Bone marrow (tissue), 2 donors: ENCODE measurements at places on chromosomes 5 and 9.

DNA sequence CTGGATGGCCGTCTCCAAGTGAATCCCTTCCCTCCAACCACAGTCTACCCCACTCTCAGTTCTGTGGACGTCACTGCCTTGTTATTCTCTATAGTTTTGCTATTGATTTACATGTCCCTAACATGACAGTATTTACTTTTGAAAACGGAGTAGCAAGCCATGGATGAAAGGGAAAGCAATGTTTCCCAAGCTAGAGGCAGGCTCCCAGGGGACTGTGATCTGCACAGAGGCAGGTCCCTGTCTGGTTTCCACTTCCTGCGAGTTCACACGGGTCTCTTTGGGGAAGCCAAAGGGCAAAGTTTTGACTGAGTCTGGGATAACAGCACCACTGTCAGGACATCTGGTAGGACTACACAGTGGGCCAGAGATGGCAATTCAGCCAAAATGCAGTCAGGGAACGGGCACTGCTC lies 12.7 kb downstream of the C9orf153 start:
- no peak for DNase-seq

DNA sequence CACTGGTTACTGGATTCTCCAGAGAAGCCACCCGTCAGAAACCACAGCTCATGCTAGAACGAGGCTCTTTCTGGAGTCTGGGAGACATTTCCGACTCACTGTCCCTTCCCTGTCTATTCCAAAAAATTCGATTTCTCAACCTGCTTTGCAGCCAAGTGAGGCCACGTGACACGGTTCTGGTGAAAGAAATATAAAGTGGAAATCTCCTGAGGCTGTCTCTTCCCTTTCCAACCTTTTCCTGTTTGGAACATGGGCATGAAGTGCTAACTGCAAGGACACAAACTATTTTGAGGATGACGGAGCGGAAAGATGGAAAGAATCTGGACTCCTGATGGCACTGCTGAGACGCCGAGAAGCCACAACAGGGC lies 6.1 kb upstream of the PTGS1 start:
- no peak for DNase-seq

- DNase-seq, result no peak
These were observed 7.4 kb downstream of the F2RL2 start for GRCh38 chr5:76615759-76616158.

GRCh38 chr5:124180299-124180874 lies 566.1 kb downstream of the ZNF608 start:
- no peak for DNase-seq

GRCh38 chr5:54548565-54548964 lies 31.0 kb downstream of the SNX18 start:
- no peak for DNase-seq

GRCh38 chr9:121217609-121218292 lies 16.1 kb upstream of the RAB14 start:
- no peak for DNase-seq

- no peak for DNase-seq
These were observed 80.8 kb downstream of the SNCAIP start for GRCh38 chr5:122392824-122393223.

- no peak for DNase-seq
These were observed 47.4 kb upstream of the SHC3 start for GRCh38 chr9:89225991-89226471.

GRCh38 chr5:76608833-76609232 lies 14.4 kb downstream of the F2RL2 start:
- no peak for DNase-seq

GRCh38 chr9:77770340-77770739 lies 122.2 kb upstream of the GNA14 start:
- no peak for DNase-seq

DNA sequence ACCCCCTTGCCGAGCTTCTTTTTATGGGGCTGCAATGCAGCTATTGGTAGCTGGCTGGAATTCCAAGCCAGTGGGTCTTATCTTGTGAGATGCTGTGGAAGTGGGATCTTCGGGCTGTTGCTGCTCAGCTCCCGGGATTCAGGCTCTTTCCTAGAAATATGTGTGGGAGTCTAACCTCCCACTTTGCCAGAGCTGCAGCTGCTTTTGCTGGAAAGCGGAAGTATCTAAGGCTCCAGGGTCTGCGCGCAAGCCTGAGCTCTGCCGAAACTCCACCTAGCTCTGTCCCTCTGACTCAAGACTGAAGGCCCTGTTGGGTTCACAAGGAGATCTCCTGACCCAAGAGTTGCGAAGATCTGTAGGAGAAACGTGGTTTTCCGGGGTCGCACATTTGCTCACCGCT lies 151.1 kb upstream of the ANKRD55 start:
- no peak for DNase-seq

GRCh38 chr9:70874451-70874850 lies 247.0 kb downstream of the TRPM3 start:
- no peak for DNase-seq

GRCh38 chr5:16744164-16744880 lies 127.5 kb upstream of the RETREG1 start:
- no peak for DNase-seq

DNA sequence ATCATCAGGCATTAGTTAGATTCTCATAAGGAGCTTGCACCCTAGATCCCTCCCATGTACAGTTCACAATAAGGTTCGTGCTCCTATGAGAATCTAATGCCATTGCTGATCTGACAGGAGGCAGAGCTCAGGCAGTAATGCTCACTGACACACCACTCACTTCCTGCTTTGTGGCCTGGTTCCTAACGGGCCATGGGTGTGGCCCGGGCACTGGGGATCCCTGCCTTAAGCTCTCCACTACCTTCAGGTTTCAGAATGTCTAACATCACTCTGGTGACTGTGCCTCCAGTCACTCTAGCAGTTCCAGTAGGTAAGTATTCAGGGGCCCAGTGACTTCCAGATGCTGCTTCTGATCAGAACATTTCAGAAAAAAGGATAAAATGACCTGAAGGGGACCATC lies 152.4 kb downstream of the LRRC70 start:
- no peak for DNase-seq

GRCh38 chr9:78386773-78387172 lies 89.8 kb downstream of the PSAT1 start:
- DNase-seq, result no peak

DNA sequence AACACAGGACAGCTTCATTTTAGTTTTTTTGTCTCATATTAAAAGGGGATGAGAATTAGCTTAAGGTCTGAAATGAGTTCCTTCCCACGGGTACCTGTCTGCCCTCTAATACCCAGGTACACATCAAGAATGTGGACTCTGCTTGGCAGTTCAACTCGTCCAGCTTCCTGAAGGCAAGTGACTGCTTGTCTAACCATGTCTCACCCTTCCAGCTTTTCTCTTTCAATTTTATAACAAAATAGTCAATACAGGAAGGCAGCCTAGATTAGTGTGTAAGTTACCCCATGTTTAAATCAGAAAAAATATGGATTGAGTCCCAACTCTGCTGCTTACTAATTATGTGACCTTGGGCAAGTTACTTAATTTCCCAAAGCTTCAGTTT lies 50.5 kb upstream of the C5orf46 start:
- DNase-seq, result no peak

GRCh38 chr5:96924016-96924443 lies 11.8 kb upstream of the LNPEP start:
- DNase-seq, result no peak

DNA sequence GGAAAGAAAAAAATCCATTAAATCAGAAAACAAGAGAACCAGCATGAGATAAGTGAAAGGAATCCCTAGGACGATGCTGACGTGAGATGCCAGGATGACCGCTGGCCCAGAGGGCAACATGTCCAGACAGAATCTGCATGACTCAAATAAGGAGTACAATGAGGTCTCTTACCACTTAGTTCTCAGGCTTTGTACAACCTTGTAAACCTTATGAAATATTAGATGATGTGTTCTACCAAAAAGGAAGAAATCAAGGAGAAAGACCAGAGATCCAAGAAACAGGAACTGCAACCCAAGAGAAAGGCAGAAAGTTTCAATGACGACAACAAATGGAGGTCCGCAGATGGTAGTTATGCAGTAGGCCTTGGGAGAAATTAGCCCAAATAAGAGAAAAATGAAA lies 2.8 kb upstream of the GPR150 start:
- no peak for DNase-seq

- DNase-seq, result no peak
These were observed 4.7 kb upstream of the GBGT1 start for GRCh38 chr9:133168432-133168831.

GRCh38 chr5:61290791-61291210 lies 41.3 kb upstream of the ZSWIM6 start:
- no peak for DNase-seq

DNA sequence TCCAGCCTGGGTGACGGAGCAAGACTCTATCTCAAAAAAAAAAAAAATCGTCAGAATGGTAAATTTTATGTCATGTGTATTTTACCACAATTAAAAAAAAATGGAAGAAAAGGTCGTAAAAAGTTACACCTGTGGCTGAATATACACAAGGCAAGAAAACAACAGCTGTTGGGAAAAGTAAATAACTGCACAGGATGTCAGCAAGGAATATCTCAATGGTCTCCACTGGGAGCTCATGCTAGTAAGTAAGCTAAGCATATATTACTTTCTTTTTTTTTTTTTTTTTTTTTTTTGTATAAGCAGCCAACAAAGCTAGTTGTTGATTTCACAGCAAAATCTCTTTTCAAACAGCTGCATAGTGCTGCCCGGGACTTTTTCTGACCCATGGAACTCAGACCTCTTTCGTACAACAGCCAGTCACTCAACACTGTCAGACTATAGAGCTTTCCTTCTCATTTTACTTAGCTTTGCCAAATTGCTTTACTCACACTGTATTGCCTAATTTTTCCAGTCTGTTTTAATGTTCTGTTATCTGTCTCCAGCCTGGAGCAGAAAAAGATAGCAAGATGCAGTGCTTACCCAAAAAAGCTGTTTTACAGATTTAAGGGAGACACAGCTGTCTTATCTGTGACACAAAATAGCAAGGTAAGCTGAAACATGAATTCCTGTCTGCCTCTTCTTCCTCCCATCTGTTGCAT lies 175.9 kb downstream of the ENC1 start:
- no peak for DNase-seq

DNA sequence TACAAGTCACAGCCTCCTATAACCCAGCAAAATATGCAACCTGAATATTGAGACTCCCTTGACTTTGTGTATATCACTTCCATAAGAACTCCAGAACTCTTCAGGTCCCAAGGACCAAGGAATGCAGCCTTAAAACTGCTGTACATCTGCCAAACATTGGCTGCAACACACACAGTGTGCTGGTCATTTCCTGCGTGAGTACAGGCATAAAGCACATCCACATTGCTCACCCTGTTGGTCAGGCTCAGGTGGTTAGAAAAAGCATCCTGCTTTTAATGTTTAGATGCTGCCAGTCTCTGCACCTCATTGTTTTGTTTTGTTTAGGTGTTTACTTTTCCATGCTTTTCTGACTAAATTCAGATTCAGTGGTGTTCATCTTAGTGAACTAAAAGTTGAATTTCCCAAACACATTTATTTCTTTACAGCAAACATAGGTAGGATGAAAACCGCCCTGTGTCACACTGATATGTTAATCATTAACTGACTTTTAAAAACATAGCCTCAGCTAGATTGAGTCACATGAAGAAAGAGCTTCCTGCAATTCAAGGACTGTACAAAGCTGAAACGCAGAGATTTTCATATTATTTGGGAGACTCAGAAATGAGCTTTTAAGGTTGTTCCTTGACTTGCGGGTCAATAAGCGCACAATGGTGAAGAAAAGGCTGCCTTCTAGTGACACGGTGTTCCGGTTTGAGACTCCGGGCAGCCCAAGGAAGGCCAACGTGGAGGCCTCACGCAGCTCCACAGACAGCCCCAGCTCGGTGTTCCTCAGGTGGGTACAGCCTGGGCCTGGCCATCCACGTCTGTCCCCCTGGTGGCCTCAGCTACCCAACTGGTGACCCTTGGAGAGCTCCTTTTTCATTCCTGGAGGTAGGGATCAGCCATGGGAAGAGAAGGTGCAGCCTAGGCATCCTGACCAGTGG lies 52.2 kb upstream of the GRAMD2B start:
- no peak for DNase-seq

GRCh38 chr9:90114641-90115425 lies 510.0 kb downstream of the GADD45G start:
- no peak for DNase-seq

DNA sequence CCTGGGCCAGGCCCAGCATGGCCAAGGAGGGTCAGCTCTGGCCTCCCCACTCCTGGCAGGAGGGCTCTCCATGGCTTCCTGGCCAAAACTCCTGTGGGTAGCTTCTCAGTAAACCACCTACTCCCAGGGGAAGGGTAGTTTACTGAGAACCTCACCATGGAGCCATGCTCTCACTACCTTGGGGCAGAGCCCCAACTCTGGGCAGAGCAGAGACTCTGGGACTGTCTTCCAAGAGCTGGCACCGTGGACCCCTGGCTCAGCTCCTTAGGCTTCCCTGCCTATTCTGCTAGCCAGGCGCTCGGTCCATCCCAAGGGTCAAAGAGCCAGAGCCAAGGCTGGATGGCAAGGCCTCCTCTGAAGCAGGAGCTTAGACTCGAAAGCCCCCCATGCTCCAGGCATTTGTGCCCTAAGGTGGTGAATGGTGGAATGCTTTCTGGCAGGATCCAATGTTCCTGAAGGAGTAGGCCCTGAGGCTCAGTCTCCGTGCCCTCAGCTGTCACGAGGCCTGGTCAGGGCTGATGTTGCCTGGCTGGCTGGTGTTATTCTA lies 19.6 kb downstream of the TCF7 start:
- no peak for DNase-seq

DNA sequence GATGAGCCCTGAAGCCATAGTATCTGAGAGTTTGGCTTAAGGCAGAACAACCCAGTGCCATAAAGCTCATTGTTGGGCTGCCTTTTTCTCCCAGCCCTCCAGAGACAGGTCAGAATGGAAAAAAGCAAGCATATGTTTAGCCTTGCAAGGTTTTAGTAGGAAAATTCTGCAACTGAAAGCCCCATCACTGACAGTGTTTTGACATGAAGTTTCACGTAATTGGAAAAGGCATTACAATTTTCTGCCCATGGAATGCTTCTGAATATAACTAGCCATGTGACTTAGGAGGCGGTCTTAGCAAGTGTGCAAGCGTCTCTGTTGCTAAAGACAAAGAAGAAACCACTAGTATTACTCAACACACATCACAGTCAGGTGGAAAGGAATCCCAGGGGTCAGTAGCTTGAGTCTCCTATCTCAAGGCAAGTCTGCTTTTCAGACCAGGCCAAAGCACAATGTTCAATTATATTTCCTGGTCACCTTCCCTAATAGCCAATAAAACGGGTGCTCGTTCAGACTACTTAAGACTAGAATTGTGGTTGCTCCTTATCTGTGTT lies 117.6 kb downstream of the CARTPT start:
- DNase-seq, result no peak

DNA sequence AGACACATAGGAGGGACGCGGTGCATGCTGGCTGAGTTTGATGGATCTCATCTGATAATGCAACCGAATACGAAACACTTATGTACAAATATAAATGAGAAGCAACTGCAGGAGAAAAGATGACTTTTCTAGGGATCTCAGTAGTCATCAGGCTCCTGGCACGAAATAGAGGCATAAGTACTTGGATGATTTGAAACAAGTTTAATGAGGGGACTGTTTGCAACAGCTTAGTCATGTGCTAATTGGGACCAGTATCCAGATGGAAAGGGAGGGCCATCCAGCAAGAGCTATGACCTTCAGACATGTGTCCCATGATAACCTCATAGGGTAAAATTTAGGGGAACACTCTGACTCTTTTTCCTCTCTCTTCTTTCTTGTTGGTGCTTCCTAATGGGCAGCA lies 123.0 kb downstream of the EGFLAM start:
- DNase-seq, result no peak
